ENCODE measurements at places on chromosomes 1 and 21.

DNA sequence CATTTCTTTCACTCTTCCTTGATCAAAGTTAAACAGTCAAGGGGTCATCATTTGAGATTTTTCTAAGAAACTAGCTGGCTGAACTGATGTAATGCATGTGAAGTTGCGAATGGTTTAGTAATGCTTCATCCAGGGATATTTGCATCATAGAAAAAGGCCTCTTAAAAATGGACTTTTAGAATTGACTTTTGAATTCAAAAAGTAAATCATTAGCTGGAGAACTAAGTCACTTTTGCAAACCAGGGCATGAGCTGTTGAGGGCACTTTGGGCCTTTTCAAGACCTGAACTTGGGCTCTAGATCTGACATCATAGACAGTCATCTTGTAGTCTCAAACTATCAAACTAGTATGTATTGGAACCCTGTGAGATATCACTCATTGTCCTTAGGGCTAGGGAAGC, 85.0 kb downstream of the GRIK1 start:
- DNase-seq, result no peak

DNA sequence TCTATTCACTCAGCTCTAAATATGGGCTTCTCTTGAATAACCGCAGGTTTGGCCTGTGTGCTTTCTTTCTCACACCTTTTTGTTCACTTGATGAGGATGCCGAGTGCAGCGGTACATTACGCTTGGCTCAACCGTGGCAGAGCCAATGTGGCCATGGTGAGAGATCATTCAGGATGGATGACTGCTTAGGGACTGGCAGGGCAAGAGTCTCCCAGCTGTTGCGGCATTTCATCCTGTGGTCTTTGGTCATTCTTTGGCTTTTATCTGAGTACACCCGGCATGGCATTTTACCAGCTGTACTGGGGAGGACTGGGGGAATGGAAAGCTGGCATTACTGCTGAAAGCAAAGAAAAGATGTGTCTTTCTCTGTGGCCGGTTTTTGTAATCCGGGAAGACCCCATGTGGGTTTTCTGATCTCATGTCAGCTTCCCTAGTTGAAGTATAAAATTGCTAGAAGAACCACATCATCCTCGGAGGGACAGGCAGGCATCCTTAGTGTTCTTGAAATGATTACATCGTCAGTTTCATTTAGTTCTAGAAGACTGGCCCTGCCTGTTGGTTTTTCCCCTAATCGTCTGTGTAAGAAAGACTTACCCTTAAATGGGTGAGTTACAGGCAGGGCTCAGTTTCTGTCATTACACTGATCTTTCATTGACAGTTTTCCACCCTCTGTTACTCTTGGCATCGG, 15.1 kb downstream of the PCP4 start:
- no peak for DNase-seq

- DNase-seq, result no peak
These were observed 576.1 kb upstream of the RGS18 start for GRCh38 chr1:191582169-191582568.

GRCh38 chr1:99970713-99971255, 988 bp downstream of the SLC35A3 start:
- no peak for DNase-seq

GRCh38 chr1:235307158-235308124, 20.5 kb downstream of the ARID4B start:
- DNase-seq, result no peak

DNA sequence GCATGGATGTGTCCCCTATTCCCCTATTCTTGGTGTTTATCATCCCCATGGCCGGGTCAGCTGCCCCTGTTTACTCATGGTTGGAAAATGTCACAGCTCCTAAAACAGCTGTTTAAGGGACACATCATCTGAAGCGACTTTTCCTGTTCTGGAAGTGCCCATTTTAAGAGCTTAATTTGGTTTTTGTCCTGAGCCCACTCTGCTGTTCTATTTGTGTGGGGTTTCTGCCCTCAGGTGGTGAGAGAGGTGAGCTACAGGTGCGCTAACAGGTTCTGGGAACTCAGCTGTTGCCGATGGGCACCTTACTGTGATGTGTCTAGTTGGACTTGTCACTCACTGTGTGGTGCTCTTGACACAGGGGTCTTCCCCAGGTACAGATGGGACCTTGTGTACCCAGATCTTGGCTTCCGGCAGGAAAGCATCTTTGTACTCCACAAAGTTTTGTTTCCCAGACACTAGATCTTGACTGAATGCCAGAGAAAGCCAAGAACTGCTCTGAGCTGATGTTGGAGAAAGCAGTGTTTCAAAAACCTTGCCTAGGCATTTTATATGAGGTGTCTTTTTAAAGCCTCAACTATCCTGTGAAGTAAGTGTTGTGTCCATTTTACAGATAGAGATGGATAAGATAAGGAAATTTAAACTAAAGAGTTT, 59.0 kb upstream of the CD1D start:
- no peak for DNase-seq

Measured in aorta (tissue), 5 donors.